Stimulated activated CD4-positive, alpha-beta T cell treated with anti-CD3 and anti-CD28 coated beads, Interleukin-1b, Interleukin-23, amount 100 ng/mL, for 1 hour (primary cell): ENCODE measurements at places on chromosomes 6 and 20.

GRCh38 chr20:56098981-56099500, 93.7 kb upstream of the CBLN4 start:
- DNase-seq: no peak

- no peak for DNase-seq
These were observed 26.5 kb downstream of the PTPRK start for GRCh38 chr6:128493877-128494276.

GRCh38 chr6:168248148-168248620, 71.4 kb downstream of the DACT2 start:
- DNase-seq: no peak

DNA sequence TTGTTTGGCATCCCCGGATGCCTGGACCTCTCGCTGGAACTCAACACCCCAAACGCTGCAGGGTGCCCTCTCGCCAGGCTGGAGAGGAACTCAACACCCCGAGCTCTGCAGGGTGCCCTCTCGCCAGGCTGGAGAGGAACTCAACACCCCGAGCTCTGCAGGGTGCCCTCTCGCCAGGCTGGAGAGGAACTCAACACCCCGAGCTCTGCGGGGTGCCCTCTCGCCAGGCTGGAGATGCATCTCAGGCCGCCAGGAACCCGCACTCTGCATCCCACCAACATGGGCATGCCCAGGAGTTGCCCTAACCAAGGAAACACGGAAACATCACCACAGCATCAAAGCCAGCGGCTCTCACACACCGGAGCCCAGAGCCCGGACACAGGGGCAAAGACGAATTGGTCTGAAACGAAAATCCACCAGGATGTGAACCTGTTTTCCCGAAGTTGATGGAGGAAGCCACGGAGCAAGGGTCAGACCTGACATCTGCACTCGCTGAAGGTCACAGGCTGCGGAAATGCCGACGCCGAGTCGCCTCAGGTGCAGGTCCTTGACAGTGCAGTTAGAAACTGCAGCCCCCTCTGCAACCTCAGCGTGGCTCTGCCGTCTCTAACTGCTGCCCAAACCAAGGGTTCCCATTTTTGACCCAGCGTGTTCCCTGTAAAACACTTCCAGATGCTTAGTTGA, 37.5 kb downstream of the DLL1 start:
- no peak for DNase-seq

- DNase-seq: no peak
These were observed 105.9 kb downstream of the PRDM13 start for GRCh38 chr6:99712519-99712918.

DNA sequence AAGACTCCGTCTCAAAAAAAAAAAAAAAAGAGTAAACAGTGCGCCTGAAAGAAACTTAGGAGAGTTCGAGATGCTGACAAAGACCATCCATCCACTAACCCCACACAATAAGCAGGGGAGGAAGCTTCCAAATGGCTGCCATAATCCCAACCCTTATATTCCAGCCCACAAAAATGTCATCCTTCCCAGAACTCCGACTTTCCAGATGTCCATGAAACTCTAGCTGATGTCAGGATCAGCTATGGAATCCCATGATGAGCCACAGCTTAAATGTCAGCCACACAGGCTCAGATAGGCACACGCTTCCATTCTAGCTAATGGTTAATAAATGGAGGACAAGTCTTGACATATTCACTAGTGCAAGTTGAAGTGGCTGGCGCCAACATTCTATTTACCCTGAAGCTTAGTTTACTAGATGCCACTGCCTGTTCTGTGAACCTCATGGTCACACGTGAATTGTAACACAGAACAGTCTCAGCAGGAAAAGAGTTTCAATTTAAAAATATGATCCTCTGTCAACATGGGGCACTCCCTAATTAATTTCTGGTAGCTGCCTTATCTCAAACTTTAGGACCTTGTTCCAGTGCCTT, 75.5 kb downstream of the FOXF2 start:
- no peak for DNase-seq

GRCh38 chr6:18329776-18330175, 57.4 kb upstream of the RNF144B start:
- DNase-seq: no peak

GRCh38 chr20:22260506-22260905, 323.9 kb downstream of the FOXA2 start:
- DNase-seq: no peak

- DNase-seq: no peak
These were observed 5.3 kb downstream of the IDH3B start for GRCh38 chr20:2658414-2659354.

GRCh38 chr20:35207950-35208611, 18.4 kb upstream of the MMP24 start:
- peak; percentile 54 for DNase-seq

DNA sequence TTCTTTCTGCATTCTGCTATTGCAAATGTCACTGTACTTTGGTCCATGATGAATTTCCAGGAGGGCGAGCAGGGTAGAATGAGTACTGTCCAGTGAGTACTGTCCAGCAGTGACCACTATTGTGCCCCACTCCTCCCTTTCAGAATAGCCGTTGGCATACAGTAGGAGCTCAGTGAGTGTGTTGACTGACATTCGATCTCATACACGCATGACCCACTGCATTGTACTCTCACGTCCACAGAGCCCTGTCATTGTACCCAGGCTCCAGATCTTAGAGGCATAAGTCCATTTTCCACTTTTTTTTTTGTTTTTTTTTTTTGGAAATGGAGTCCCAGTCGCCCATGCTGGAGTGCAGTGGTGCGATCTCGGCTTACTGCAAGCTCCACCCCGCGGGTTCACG, 8.2 kb downstream of the DYNLRB1 start:
- DNase-seq: no peak

DNA sequence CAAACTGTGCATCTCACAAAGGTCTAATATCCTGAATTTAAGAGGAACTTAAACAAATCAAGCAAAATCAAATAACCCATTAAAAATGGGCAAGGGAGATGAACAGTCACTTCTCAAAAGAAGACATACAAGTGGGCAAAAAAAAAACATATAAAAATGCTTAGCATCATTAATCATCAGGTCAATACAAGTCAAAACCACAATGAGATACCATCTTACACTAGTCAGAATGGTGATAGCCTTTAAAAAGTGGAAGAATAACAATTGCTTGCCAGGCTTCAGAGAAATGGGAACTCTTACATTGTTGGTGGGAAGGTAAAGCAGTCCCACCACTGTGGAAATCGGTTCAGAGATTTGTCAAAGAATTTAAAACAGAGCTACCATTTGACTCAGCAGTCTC, 646.7 kb upstream of the PTCHD4 start:
- DNase-seq: no peak

DNA sequence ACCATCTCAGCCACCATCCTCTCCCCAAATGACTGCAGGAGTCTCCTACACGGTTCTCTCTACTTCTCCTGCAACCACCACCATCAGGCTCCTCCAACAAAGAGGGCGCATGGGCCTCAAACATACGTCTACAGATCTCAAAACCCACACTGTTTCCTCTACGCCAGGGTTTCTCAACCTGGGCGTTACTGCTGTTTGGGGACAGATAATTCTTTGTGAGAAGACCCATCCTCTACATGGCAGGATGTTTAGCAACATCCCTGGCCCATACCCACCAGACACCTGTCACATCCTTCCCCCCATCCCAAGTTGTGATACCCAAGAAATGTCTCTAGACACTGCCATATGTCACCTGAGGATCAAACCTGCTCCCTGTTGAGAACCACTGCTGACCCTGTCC, 45.0 kb downstream of the ELMO2 start:
- no peak for DNase-seq

- no peak for DNase-seq
These were observed 58.2 kb downstream of the SMAP1 start for GRCh38 chr6:70725817-70726415.

DNA sequence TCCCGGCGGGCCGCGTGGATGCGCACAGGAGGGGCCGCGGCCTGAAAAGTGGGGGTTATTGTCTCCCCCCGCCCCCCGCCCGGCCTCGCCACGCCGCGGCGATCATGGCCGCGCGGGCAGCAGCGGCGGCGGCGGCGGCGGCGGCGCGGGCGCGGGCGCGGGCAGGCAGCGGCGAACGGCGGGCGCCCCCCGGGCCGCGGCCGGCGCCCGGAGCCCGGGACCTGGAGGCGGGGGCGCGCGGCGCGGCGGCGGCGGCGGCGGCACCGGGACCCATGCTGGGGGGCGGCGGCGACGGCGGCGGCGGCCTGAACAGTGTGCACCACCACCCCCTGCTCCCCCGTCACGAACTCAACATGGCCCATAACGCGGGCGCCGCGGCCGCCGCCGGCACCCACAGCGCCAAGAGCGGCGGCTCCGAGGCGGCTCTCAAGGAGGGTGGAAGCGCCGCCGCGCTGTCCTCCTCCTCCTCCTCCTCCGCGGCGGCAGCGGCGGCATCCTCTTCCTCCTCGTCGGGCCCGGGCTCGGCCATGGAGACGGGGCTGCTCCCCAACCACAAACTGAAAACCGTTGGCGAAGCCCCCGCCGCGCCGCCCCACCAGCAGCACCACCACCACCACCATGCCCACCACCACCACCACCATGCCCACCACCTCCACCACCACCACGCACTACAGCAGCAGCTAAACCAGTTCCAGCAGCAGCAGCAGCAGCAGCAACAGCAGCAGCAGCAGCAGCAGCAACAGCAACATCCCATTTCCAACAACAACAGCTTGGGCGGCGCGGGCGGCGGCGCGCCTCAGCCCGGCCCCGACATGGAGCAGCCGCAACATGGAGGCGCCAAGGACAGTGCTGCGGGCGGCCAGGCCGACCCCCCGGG, 637 bp downstream of the ARID1B start:
- DNase-seq: no peak

DNA sequence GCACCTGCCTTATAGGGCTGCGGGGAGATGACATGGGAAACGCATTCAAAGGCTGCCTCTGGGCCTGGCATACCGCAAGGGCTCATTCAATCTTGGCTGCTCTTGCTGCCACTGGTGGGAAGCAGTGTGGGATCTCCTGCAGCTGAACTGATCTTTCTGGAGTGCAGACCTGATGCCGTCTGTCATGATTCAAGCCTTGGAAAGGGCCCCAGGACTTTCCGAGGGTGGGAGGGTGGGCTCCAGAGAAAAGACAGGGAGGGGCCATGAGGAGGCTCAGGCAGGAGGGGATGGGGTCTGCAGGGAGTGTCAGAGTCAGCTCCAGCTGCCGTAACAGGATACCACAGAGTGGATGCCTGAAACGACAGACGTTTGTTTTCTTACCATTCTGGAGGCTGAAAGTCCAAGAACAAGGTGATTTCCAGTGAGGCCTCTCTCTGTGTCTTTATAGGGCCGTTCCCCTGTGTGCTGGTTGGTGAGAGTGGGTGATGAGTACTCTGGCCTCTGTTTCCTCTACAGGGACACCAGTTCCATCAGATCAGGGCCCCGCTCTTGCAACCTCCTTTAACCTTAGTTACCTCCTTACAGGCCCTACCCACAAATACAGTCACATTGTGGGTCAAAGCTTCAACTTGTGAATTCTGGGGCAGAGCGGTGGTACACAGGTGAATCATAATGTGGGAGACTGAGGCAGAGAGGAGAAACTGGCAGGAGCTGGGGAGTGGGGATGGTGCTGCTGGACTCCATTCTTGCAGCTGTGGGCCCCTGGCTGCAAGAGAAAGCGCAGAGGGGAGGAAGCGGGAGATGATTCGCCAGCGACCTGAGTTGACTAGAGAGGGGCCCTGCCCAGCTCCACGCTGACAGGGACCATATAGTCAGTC, 148.4 kb downstream of the SYCP2 start:
- DNase-seq: no peak

- DNase-seq: no peak
These were observed 14.6 kb upstream of the HELZ2 start for GRCh38 chr20:63588641-63589041.

GRCh38 chr6:139580592-139581484, 206.4 kb upstream of the CITED2 start:
- DNase-seq: no peak

- DNase-seq: no peak
These were observed 10.0 kb downstream of the BPIFB2 start for GRCh38 chr20:33017542-33017941.

DNA sequence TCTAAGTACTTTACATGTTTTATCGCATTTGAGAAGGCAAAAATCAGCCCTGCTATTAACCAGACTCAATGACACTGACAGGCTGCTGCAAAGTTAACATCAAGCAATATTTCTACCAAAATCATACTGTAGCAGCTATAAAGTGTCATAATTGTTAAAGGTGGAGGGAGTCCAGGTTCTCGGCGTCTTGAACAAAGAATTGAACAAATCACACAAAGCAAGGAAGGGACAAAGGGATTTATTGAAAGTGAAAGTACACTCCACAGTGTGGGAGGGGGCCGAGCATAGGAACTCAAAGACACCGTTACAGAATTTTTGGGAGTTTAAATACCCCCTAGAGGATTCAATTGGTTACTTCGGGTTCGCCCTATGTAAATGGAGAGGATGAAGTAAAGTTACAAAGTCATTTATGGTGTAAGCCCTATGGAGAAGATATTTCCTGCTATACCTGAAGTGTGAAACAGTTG, 12.9 kb upstream of the ZNF391 start:
- no peak for DNase-seq

GRCh38 chr6:56510984-56511531, 131.6 kb downstream of the DST start:
- no peak for DNase-seq

DNA sequence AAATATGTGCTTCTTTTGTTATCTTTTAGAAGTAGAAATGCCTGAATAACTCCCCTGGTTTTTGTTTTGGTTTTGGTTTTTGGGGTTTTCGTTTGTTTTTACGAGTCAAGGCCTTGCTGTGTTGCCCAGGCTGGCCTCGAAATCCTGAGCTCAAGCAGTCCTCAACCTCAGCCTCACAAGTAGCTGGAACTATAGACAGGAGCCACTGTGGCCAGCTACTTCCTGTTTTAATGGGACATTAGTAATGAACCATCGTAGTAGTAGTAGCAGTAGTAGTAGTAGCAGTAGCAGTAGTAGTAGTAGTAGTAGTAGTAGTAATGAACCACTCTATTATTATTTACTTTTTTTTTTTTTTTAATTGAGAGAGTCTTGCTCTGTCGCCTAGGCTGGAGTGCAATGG, 66.0 kb downstream of the UBR2 start:
- DNase-seq: no peak

DNA sequence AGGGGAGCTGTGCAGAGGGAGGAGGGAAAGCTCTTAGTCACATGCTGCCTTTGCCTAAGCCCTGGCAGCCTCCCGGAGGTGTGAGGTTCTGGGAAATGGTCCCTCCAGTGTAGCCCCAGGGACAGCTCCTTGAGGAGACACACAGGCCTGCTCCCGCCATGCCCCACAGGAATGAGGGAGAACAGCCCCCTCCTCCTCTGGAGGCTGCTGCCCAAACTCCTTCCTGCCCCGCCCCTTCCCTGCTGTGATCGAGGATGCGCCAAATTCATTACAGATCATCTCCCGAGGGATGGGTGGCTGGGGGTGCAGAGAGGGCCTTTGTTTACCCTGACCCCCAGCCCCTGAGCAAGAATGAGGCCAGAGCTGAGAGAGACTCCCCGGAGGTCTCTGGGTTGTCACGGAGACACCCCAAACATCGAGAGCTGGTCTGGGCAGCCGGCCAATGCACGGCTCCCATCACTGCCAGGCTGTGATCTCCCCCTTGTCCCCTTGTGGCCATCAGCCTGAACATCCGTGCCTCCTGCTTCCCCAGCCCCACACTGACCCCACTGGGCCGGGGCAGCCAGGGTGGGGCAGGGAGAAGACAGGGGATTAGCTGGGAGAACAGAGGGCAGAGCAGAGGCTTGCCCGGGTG, 8.4 kb downstream of the CYP21A2 start:
- DNase-seq: no peak
